ENCODE measurements at places on chromosomes 7 and 10.

- DNase-seq, result no peak
Observed at GRCh38 chr10:126670056-126670894, at the start of gene C10orf90. Gene C10orf90 (minus strand): TSS chr10:126670693. CDS start chr10:126670480, 213 bp downstream.

DNA sequence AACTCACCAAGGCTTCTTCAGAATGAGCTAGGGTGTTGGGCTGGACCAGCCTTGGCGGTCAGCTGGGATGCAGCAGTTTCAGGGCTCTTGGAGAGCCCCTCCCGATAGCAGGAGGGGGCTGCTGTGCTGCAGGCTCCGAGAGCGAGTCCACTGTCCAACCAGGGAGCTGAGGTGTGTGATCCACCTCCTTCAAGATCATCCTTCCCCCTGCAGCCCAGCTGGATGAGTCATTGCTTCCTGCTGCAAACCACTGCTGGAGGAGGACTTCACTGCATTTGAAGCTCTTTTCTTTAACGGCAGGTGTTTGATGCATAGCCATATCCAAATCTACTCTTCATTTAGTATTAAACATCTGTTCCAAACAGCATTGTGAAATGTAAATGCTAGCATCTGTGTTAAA lies 54.2 kb upstream of the EBF3 start:
- DNase-seq, result no peak

- DNase-seq, result no peak
Observed at GRCh38 chr7:25658375-25658774, 430.1 kb upstream of the NPVF start.

GRCh38 chr10:5977471-5978229 lies at the start of gene IL15RA:
Gene IL15RA (minus strand): TSS chr10:5977543. CDS start chr10:5977492, 51 bp downstream.
- peak; percentile 93 for DNase-seq

DNA sequence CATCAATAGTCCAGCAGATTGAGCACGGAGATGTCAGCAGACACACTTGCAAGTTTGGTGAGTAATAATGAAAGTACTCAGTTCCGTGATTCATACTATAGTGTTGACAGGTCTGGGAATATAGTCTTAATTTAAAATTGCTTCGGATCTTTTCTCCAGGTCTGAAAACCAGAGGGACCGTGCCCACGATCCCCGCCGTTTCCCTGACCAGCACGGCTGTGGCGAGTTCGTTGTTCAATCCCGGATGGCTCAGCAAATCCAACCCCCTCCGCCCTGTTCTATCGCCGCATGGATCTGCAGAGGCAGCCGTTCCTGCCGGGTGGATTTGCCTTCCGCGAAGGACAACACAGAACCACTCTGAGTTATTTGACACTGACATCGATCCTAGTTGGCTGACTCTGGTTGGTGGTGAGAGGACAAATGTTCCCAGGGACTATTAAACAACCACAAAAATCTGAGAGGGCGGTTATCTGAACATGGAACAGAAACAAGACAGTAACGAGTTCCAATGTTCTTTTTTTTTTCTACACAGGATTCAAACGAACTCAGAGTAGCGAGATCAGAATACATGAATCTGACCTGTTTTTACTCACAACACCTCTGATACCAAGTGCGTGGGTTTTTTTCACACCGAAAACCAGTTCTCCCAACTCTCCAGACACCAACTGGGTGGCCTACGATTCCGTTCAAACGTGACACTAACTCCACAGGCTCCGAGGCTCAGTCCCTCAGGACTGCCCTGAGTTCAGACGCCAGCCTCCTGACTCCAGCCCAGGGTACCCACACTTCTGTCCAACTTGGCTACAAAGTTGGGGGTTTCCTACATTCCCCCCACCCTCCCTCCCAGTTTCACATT lies 52.7 kb downstream of the RBM17 start:
- DNase-seq, result peak; percentile 78

- DNase-seq, result no peak
Observed at GRCh38 chr10:78217336-78217735, 183.7 kb downstream of the RPS24 start.

DNA sequence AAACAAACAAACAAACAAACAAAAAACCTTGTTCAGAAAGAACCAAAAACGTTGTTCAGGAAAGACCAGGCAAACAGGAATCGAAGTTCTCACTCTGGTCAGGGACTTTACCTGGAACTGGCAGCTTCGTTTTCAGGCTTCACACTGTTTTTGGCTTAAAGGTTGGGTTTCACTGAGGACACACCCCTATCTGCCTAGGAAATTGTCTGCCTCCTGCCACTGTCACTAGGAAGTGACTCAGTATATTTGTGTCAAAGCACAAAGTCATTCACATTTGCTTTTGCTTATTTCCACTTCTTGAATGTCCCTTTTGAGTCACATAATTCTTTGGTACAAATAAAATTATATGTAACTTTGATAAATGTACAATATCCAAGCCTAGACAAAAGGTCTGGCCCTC lies 37.9 kb downstream of the PNLIPRP3 start:
- DNase-seq, result no peak

- DNase-seq, result no peak
Observed at GRCh38 chr7:76108540-76109233, 60.8 kb downstream of the MDH2 start.

GRCh38 chr7:38102507-38102906 lies 75.5 kb upstream of the STARD3NL start:
- DNase-seq, result no peak

- no peak for DNase-seq
Observed at GRCh38 chr10:109928475-109928891, 5.2 kb upstream of the XPNPEP1 start.

GRCh38 chr7:139838876-139839275 lies 9.8 kb downstream of the TBXAS1 start:
- no peak for DNase-seq

GRCh38 chr10:31645786-31646185 lies 282.8 kb downstream of the ARHGAP12 start:
- DNase-seq, result no peak

- DNase-seq, result peak; percentile 61
Observed at GRCh38 chr10:70903262-70903921, 15.0 kb upstream of the PCBD1 start.

GRCh38 chr7:85065306-85065705 lies 121.5 kb downstream of the SEMA3D start:
- DNase-seq, result no peak

DNA sequence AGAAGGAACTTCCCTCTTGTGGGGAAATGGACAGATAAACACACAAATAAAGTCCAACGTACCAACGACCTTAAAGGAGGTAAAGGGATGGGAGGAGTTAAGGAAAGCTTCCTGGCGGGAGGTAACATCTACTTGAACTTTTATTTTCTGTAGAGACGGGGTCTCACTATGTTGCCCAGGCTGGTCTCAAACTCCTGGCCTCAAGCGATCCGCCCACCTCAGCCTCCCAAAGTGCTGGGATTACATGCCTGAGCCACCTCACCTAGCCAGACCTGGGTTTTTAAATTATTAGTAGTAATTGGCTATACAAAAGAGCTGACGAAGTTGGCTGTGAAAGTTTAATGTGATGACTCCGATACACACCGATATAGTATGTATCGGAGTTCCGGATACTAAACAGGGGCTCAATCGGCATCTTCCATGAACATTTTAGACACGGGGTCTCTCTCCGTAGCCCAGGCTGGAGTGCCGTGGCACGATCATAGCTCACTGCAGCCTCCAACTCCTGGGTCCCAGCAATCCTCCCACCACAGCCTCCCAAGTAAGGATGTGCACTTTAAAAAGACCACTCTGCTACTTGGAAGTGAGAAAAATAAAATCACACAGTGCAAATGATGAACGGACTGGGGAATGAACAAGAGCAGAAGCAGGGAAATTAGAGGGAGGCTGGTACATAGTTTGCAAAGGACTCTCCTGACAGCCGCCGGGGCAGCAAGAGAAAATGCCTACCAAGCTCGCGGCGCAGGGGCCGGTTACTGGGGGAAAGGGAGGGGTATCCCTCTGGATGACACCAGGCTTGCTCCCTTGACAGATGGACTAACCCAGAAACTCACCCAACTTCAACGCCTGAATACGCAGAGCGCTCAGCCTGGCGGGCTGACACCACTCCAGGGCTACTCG lies 1.0 kb downstream of the BCL7B start:
- no peak for DNase-seq

Data from activated T-cell treated with anti-CD3 and anti-CD28 coated beads, Interleukin-2, amount 50 U/mL, for 24 hours (primary cell).